ENCODE measurements at places on chromosomes 1 and 21.
A peak's percentile ranks its signal among the peaks of the same experiment; 100 is the strongest.

DNA sequence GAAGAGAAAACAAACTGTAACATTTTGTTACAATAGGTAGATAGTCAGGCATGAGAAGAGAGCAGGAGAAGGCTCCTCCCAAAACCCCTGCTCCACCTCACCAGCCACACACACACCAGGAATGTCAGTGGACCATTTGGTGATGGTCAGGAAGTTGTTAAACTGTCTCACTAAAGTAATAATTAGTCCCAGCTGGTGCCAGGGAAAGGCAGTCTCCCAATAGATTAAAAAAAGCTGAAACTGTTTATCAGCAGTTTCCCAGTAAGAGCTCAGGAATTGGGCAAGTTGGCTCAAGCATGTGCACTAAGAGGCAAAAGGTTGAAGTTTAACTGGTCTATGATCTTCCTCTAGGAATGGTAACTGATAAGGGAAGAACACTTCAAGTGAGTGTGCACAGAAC lies 249.6 kb downstream of the COL11A1 start:
- H3K36me3 ChIP-seq = no peaks in the 10 kb centered on the region
- H3K27ac ChIP-seq = no peak overlapping the region
- no peaks in the 10 kb centered on the region for H3K27me3 ChIP-seq
- no peaks in the 10 kb centered on the region for H3K4me1 ChIP-seq

GRCh38 chr1:170495006-170495405 lies 37.0 kb upstream of the GORAB start:
- H3K4me3 ChIP-seq = no peak overlapping the region
- DNase-seq = no peak
- H3K27me3 ChIP-seq = no peaks in the 10 kb centered on the region
- no peaks in the 10 kb centered on the region for H3K36me3 ChIP-seq
- H3K27ac ChIP-seq = no peak overlapping the region

- H3K27ac ChIP-seq = no peak overlapping the region
- no peaks in the 10 kb centered on the region for H3K36me3 ChIP-seq
- H3K27me3 ChIP-seq = no peaks in the 10 kb centered on the region
Observed at GRCh38 chr1:81437213-81437612, 363.5 kb upstream of the ADGRL2 start.

GRCh38 chr1:234271243-234271606 lies 102.0 kb upstream of the COA6 start:
- peaks cover 18% of the 10 kb centered on the region for H3K4me1 ChIP-seq
- no peak for DNase-seq
- peaks cover 16% of the 10 kb centered on the region for H3K27me3 ChIP-seq
- no peak overlapping the region for H3K27ac ChIP-seq

DNA sequence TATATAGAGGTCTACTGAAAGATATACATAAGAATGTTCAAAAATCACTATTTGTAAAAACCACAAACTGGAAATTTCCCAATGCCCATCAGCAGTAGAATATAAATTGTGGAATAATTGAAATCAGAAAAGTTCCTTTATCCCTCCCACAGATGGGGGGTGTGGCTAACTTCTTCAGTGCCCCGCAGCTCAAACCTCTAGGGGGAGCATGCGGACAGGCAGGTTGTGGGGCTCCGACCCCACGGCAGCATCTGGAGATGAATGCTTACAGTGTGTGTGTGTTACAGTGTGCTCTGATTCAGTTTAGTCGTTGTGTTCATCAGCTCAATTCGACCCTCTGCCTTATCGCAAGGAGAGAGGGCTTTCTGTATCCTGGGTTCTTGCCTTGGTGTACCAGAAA lies 262.1 kb upstream of the LRRC7 start:
- H3K4me3 ChIP-seq = no peak overlapping the region
- H3K27ac ChIP-seq = no peak overlapping the region
- no peaks in the 10 kb centered on the region for H3K4me1 ChIP-seq
- no peaks in the 10 kb centered on the region for H3K36me3 ChIP-seq
- no peak for DNase-seq

DNA sequence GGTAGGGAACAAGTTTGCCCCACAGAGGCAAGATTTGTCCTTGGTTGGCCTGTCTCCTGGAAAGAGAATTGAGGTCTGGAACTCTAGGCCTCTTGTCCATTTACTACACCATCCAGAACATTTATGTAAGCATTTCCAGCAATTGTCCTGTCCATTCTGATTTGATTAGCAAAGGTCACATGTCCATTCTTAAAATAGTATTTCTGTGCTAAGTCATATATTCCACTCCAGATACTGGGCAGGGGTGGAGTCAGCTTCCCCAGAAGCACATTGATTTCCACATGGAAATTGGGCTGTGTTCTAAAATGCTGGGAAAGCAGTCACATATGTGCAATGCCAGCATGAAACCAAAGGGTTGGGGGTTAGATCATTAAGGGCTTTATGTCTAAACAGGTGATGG lies 21.5 kb upstream of the FMN2 start:
- H3K4me3 ChIP-seq = no peak overlapping the region
- no peak overlapping the region for H3K27ac ChIP-seq
- H3K4me1 ChIP-seq = no peaks in the 10 kb centered on the region
- H3K27me3 ChIP-seq = no peaks in the 10 kb centered on the region
- no peaks in the 10 kb centered on the region for H3K36me3 ChIP-seq

DNA sequence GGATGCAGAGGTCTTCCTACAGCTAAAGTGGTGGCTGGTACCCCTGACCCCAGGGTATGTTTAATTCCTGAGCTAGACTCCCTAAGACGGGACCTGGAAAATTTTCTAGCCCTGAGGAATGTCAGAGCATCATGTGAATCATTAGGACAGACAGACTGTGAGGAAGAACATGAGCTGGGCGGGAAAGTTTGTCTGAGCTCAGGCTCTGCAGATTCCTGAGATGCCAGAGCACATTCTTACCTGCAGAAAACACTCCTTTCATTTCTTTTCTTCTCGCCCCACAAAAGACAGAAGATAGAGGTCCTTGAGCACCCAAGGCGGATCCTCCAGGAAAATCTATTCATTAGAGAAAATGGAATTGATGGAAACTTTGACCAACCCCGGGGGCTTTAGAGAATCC lies 6.5 kb downstream of the CAPN2 start:
- DNase-seq = no peak
- no peaks in the 10 kb centered on the region for H3K27me3 ChIP-seq
- peaks cover 80% of the 10 kb centered on the region for H3K36me3 ChIP-seq

DNA sequence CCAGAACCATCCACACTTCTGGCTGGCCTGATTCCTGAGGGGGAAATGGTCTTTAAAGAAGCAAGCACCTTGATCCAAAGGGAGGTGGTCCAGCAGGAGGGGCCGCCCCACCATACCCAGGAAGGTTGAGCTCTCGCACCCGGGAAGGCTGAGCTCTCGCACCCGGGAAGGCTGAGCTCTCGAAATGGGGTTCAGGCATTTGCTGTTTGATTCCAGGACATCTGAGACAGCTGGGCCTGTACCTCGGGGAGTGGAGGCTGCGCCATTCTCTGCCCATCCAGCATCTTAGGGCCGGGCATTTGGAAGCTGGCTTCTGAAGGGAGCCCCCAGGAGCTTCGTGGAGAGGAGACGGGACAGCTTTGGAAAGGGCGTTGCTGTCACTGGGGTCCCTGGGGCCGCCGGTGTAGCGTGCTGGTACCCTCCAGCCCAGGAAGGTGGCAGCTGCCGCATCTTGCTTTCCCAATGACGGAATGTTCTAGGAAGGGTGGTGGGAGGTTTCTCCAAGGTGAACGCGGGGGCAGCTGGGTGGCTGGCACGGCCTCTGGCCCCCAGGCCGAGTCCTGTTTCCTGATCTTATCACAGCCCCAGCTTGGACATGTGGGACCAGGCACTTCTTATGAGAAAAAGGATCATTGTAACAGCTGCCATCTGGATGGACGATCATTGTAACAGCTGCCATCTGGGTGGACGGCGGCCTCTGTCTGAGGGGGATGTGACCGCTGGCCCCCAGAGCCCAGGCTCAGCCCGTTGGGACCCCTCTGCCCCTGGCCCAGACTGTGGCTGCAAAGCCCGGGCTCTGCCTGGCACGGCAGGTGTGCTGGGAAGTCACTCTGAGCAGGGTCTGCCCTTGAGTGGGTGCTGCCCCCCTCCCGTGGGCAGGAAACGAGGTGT lies 61.6 kb downstream of the COL18A1 start:
- DNase-seq = no peak
- peaks cover 8% of the 10 kb centered on the region for H3K4me1 ChIP-seq
- peaks cover 11% of the 10 kb centered on the region for H3K27me3 ChIP-seq
- no peaks in the 10 kb centered on the region for H3K36me3 ChIP-seq
- H3K27ac ChIP-seq = no peak overlapping the region

- no peak overlapping the region for H3K27ac ChIP-seq
- peaks cover 19% of the 10 kb centered on the region for H3K4me1 ChIP-seq
- no peaks in the 10 kb centered on the region for H3K36me3 ChIP-seq
- DNase-seq = no peak
- H3K4me3 ChIP-seq = no peak overlapping the region
Observed at GRCh38 chr1:32917521-32917920, 16.3 kb upstream of the TMEM54 start.

DNA sequence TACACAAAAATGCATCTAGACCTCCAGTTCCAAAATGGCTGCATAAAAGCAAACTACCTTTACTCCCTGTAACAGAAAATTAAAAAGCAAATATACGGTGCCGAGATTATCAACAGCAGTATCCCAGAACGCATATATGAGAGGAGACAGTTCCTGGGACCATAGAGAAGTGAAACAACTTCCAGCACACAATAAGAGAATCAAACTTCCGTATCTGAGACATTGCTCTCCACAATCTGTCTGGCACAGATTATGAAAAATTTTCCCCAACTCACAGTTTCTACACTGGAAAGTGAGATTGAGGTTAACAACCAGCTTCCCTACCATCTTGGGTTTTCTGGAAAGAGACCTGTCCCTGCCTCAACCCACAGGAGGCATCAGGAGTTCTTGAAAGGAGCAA lies 47.2 kb upstream of the ST6GALNAC3 start:
- H3K27ac ChIP-seq = no peak overlapping the region
- H3K27me3 ChIP-seq = peaks cover 65% of the 10 kb centered on the region
- H3K4me3 ChIP-seq = no peak overlapping the region
- no peak for DNase-seq
- H3K4me1 ChIP-seq = peaks cover 20% of the 10 kb centered on the region

- DNase-seq = peak; percentile 48
- peaks cover 26% of the 10 kb centered on the region for H3K4me1 ChIP-seq
- peaks cover 4% of the 10 kb centered on the region for H3K27me3 ChIP-seq
- peak overlapping the region; percentile 81 for H3K27ac ChIP-seq
Observed at GRCh38 chr1:165828103-165828668, 772 bp downstream of the UCK2 start.

GRCh38 chr1:193555662-193556441 lies 369.4 kb upstream of the B3GALT2 start:
- no peaks in the 10 kb centered on the region for H3K27me3 ChIP-seq
- DNase-seq = no peak
- H3K4me3 ChIP-seq = no peak overlapping the region
- H3K27ac ChIP-seq = no peak overlapping the region

DNA sequence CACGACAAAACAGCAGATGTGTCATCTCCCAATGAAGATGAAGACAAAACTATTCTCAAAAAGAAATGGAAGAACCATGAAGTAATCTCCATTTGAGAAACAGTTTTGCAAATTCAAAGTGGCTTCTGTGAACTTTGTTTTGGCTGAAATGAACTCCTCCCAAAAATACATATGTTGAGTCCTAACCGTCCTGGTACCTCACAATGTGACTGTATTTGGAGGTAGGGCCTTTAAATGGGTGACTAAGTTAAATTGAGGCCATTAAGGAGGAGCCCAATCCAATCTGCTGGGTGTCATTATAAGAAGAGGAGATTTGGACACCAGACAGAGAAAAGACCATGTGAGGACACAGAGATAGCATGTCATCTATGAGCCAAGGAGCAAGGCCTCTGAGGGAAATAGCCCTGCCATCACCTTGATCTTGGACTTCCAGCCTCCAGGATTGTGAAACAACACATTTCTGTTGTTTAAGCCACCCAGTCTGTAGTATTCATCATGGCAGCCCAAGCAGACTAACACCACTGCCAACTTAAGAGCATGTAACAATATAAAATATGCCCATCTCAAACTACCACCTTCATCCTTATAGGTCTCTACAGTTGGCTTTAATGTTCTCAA lies 38.3 kb upstream of the KCNE1 start:
- H3K27me3 ChIP-seq = no peaks in the 10 kb centered on the region
- H3K4me3 ChIP-seq = no peak overlapping the region
- no peak for DNase-seq
- peaks cover 2% of the 10 kb centered on the region for H3K36me3 ChIP-seq
- H3K27ac ChIP-seq = no peak overlapping the region

DNA sequence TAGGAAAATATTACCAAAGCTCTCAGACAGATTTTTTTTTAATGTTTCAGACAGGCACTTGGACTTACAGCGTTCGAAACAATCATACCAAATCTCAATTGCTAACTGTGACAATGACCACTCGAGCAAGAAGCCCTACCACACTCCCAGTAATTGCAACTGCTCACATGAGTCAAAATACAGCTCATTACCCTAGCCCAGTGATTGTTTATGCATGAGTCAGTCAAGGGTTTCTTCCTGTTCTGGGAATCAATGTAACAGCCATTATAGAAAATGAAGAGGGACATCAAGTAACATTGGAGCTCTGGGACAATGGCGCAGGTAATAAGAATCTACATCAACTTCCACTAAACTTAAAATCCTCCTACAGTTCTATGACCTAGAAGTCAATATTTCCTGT lies 56.1 kb upstream of the SH3GLB1 start:
- H3K36me3 ChIP-seq = no peaks in the 10 kb centered on the region
- H3K27ac ChIP-seq = no peak overlapping the region
- no peak for DNase-seq
- no peaks in the 10 kb centered on the region for H3K27me3 ChIP-seq

- DNase-seq = no peak
- H3K36me3 ChIP-seq = peaks cover 20% of the 10 kb centered on the region
Observed at GRCh38 chr1:27831568-27832410, 1.2 kb downstream of the PPP1R8 start.

GRCh38 chr21:40507978-40508377 lies 339.0 kb downstream of the DSCAM start:
- H3K36me3 ChIP-seq = no peaks in the 10 kb centered on the region
- no peak for DNase-seq
- no peak overlapping the region for H3K4me3 ChIP-seq
- no peak overlapping the region for H3K27ac ChIP-seq

DNA sequence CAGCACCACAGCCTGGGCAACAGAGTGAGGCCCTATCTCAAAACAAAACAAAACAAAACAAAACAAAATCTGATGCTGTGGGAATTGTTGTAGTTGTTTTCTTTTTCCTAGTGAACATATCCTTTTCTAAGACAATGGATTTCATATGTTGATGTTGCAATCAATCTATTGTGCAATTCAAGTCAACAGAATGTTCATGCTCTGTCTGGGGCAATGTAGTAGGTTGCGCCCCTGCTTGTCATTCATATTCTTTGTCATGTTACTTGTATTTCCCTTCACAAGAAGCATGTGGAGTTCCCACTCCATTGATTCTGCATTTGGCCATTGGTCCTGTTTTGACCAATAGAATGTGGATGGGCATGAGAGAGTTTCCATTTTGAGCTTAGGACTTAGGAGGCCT lies 223.9 kb downstream of the DUSP10 start:
- H3K4me1 ChIP-seq = peaks cover 2% of the 10 kb centered on the region
- no peak overlapping the region for H3K27ac ChIP-seq
- no peaks in the 10 kb centered on the region for H3K36me3 ChIP-seq
- H3K27me3 ChIP-seq = peaks cover 4% of the 10 kb centered on the region
- no peak for DNase-seq
- no peak overlapping the region for H3K4me3 ChIP-seq

Data from T-helper 2 cell treated with Interferon-gamma antibody and Interleukin-4, amounts not matched to agents 5 μg/mL and 100 μg/mL, for 36 hours (primary cell).